ENCODE measurements at places on chromosomes 5 and 9.
A peak's percentile ranks its signal among the peaks of the same experiment; 100 is the strongest.

- H3K4me3 ChIP-seq, result no peak overlapping the region
- no peak overlapping the region for H3K27ac ChIP-seq
- no peaks in the 10 kb centered on the region for H3K36me3 ChIP-seq
- no peak for DNase-seq
- peaks cover 6% of the 10 kb centered on the region for H3K27me3 ChIP-seq
- H3K4me1 ChIP-seq, result no peaks in the 10 kb centered on the region
Observed at GRCh38 chr5:170361616-170362015, 27.6 kb downstream of the KCNMB1 start.

DNA sequence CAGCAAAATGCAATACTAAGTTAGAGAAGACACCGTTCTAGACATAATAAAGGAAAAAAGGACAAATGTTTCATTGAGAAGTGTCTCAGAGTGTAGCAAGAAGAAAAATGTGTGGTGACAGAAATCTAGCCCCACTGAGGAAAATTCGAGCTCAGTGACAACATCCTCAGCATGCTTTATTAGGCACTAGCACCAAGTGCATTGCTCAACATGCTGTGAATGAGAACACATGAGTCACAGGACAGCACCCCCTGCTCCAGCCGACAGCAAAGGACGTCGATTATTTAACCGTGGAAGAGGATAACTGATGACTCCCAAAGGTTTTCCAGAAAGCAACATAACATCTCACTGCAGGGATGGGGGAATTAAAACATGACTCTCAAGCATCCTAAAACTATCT lies 182.7 kb downstream of the GNAQ start:
- DNase-seq, result no peak
- H3K4me3 ChIP-seq, result no peak overlapping the region
- no peaks in the 10 kb centered on the region for H3K27me3 ChIP-seq

DNA sequence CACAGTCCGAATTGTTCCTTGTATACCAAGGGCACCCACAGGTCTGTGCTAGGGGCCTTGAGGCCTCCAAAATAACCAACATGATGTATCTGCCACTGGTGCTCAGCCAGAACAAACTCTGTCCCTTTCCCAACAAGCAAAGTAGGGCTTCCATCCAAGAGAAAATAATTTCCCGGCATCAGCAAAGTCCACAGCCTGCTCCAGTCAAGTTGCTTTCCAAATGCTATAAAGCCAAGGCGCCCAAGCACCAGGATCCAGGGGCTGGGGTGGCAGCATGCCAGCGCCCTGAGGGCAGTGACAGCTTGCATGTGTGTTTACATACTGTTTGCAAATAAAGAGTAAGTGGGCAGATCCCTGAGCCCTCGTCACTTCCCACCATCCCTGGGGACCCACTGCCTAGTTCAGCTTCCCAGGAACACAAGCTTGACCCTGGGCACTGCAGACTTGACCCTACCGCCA lies 155.9 kb downstream of the ERCC6L2 start:
- peak; percentile 22 for DNase-seq
- H3K27me3 ChIP-seq, result peaks cover 36% of the 10 kb centered on the region
- no peaks in the 10 kb centered on the region for H3K4me1 ChIP-seq
- H3K36me3 ChIP-seq, result no peaks in the 10 kb centered on the region

DNA sequence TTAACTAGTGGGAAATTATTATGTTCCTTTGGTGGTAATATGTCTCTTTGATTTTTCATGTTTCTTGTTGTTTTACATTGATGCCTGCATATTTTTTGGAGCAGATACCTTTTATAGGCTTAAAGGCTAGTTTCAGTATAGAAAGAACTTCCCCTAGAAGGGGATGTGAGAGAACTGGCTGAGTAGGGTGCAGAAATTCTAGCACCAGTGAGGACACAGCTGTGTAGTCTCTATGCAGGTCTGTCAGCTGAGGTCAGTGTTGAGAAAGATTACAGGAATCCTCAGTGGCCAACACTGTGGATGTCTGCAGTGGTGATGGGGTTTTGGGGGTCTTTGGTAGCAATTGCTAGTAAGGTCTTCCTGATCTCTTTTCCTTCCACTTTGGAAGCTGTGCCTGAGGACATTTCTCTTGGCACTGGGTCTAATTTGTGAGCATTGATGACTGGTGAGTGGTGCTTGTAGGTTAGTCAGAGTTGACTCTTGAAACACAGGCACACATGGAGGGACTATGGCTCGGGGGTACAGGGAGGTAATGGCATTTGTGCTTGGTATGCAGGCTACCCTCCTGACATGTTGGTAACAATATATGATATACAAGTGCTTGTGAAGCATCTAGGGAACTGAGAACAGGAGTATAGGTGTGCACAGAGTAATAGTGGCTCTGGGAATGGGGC lies 221.4 kb downstream of the SPATA31D1 start:
- no peak for DNase-seq
- no peaks in the 10 kb centered on the region for H3K27me3 ChIP-seq
- H3K4me3 ChIP-seq, result no peak overlapping the region
- no peak overlapping the region for H3K27ac ChIP-seq
- H3K4me1 ChIP-seq, result no peaks in the 10 kb centered on the region

- no peak overlapping the region for H3K4me3 ChIP-seq
- no peaks in the 10 kb centered on the region for H3K4me1 ChIP-seq
- no peak for DNase-seq
- no peak overlapping the region for H3K27ac ChIP-seq
Observed at GRCh38 chr9:71479621-71480020, 288.7 kb downstream of the CEMIP2 start.

- peaks cover 28% of the 10 kb centered on the region for H3K4me1 ChIP-seq
- no peaks in the 10 kb centered on the region for H3K27me3 ChIP-seq
- H3K27ac ChIP-seq, result peak overlapping the region; percentile 94
Observed at GRCh38 chr9:133855802-133856521, 117.8 kb upstream of the SARDH start.

GRCh38 chr5:162529886-162530285 lies 462.3 kb downstream of the GABRG2 start:
- DNase-seq, result no peak
- no peaks in the 10 kb centered on the region for H3K27me3 ChIP-seq
- H3K36me3 ChIP-seq, result no peaks in the 10 kb centered on the region
- no peak overlapping the region for H3K4me3 ChIP-seq
- no peaks in the 10 kb centered on the region for H3K4me1 ChIP-seq

- H3K27me3 ChIP-seq, result no peaks in the 10 kb centered on the region
- DNase-seq, result no peak
- no peak overlapping the region for H3K27ac ChIP-seq
- H3K4me3 ChIP-seq, result no peak overlapping the region
Observed at GRCh38 chr9:21078702-21079101, 960 bp upstream of the IFNB1 start.

DNA sequence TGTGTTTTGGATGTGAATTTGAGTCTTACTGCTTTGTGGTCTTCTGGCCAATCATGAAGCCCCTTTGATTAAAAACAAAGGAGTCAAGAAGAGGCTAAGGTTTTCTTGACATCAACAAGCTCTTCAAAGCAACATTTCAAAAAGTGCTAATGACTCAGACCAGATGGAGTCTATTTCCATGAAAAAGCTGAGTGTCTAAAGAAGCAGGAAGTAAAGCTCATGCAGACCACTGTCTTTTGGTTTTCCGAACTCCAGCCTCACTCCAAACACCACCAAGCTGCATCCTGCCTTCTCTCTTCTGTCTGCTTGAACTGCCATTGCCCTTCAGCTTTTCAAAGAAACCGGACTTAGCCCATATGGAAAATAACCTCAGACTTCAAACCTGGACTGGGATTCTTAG lies 115.2 kb downstream of the PRDM6 start:
- no peak for DNase-seq
- peaks cover under 1% of the 10 kb centered on the region for H3K4me1 ChIP-seq
- H3K27me3 ChIP-seq, result no peaks in the 10 kb centered on the region
- H3K27ac ChIP-seq, result no peak overlapping the region

DNA sequence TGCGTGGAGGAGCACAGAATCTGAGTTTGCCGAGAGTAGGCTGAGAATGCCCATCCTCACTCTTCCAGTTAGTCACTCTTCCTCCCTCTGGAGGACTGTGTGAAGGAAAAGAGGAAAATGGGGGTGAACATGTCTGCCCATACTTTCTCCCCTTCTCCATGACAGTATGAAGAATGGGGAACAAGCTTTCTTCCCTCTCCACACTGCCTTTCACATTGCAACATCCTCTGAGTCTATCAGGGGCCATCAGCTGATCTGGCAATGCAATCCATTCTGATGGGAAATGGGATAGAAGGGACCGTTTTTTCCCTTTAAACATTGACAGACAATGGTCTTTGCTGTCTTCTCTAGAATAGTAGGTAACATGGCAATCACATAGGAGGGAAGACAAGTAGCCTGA lies 56.8 kb downstream of the UGCG start:
- H3K27ac ChIP-seq, result no peak overlapping the region
- no peak overlapping the region for H3K4me3 ChIP-seq
- H3K4me1 ChIP-seq, result peaks cover 11% of the 10 kb centered on the region
- no peak for DNase-seq
- no peaks in the 10 kb centered on the region for H3K36me3 ChIP-seq

- no peaks in the 10 kb centered on the region for H3K27me3 ChIP-seq
- no peak overlapping the region for H3K27ac ChIP-seq
- H3K4me3 ChIP-seq, result peak overlapping the region; percentile 57
- DNase-seq, result no peak
- no peaks in the 10 kb centered on the region for H3K36me3 ChIP-seq
Observed at GRCh38 chr5:81749561-81750307, 1.2 kb downstream of the SSBP2 start.

DNA sequence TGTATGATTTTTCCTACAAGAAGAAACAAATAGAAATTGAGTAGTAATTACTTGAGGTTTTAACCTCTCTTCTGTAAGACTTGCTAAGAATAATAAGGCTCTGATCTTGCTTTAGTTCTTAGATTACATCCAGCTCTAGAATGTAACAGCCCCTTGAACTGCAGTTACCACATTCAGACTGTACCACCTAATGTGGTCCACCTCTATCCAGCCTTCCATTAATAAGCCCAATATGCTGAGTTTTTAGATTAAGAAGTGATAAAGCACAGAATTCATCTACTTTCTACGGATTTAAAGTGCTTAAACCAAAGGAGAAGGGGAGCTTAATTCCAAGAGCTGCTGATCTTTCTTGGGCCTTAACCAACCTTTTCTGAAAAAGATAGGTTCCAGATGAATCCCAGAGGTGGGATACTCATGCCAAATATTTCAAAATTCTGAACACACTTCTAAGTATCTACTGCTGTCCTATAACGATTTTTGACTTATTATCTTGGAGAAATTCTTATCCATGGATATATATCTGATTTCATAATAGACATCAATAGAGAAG lies 131.5 kb downstream of the ZNF608 start:
- no peak for DNase-seq
- H3K36me3 ChIP-seq, result no peaks in the 10 kb centered on the region
- H3K4me3 ChIP-seq, result no peak overlapping the region
- H3K4me1 ChIP-seq, result no peaks in the 10 kb centered on the region

GRCh38 chr9:121858788-121859187 lies 207.4 kb downstream of the DAB2IP start:
- H3K4me1 ChIP-seq, result no peaks in the 10 kb centered on the region
- H3K27ac ChIP-seq, result no peak overlapping the region
- no peaks in the 10 kb centered on the region for H3K27me3 ChIP-seq
- no peak for DNase-seq

- H3K27ac ChIP-seq, result no peak overlapping the region
- no peaks in the 10 kb centered on the region for H3K4me1 ChIP-seq
- H3K36me3 ChIP-seq, result peaks cover 18% of the 10 kb centered on the region
- no peaks in the 10 kb centered on the region for H3K27me3 ChIP-seq
- no peak overlapping the region for H3K4me3 ChIP-seq
- DNase-seq, result no peak
Observed at GRCh38 chr5:140273401-140273877, 29.5 kb downstream of the PFDN1 start.

GRCh38 chr5:43000111-43000840 lies 39.8 kb downstream of the ANXA2R start:
- no peaks in the 10 kb centered on the region for H3K36me3 ChIP-seq
- H3K4me1 ChIP-seq, result peaks cover 29% of the 10 kb centered on the region
- H3K27ac ChIP-seq, result peak overlapping the region; percentile 59
- DNase-seq, result peak; percentile 81
- no peaks in the 10 kb centered on the region for H3K27me3 ChIP-seq
- H3K4me3 ChIP-seq, result peak overlapping the region; percentile 55

GRCh38 chr5:81783401-81783800 lies 32.5 kb upstream of the SSBP2 start:
- H3K27ac ChIP-seq, result no peak overlapping the region
- DNase-seq, result no peak
- H3K36me3 ChIP-seq, result no peaks in the 10 kb centered on the region
- peaks cover 14% of the 10 kb centered on the region for H3K4me1 ChIP-seq

DNA sequence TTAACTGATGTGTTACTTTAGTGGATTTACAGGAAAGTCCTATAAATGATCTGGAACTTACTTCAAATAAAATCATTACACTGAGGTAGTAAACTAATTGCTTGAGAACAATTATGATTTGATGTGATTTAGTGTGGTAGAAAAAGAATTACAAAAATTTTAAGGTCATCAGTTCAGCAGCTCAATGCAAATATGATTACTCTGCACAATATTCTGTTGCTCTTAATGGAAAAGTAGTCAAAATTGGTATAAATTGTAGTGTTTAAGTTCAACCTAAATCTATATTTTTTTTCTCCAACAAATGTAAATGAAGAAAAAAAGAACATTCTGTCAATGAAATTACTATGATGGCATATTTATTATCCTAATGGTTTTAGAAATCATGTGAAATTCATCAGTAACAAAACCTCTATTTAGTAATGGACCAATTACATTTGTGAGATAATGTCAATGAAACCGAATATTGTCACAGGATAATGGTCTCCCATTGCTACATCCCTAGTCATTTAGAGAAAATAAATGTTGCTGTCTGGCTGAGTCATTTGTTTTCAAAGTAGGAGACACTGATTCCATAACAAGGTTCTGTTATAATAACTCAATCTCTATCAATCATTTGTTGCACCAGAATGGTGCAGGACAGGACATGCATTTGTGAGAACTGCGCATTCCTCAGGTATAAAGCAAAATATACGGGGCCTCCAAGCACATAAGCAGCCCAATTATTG lies 177.1 kb downstream of the NFIB start:
- no peaks in the 10 kb centered on the region for H3K27me3 ChIP-seq
- H3K4me3 ChIP-seq, result no peak overlapping the region
- DNase-seq, result no peak
- no peaks in the 10 kb centered on the region for H3K36me3 ChIP-seq
- no peak overlapping the region for H3K27ac ChIP-seq

DNA sequence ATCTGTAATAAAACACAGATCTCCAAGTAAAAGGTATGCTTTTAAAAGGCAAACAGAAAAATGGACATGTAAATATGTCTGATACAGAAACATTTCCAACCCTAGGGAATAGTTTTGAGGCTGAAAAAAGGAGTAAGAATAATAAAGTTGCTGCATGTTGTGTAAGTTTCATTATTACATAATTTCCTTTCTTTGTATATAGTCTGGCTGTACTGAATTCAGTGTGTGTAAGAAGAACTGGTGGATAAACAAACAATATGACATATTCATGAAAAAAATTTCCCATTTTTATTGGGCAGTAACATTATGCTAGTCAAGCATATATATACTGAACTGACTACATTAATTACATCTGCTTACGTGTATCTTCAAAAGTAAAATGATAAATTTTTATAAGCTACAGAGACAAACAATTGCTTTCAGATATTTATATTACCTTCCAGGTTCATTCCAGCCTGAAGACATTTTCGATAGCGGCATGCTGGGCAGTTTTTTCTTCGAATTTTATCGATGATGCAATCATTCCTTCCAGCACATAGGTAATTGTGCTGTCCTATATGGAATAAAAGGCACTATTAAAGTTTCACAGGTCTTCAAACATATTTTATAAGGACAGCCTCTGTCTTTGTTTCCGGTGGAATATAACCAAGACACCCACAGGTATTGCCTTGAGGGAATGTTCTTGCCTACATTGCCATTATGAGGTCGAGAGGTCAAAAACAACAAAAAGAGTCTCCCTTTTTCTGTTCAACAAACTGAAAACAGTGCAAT lies 93.6 kb downstream of the NR3C1 start:
- peaks cover 50% of the 10 kb centered on the region for H3K4me1 ChIP-seq
- H3K27ac ChIP-seq, result no peak overlapping the region
- H3K27me3 ChIP-seq, result no peaks in the 10 kb centered on the region

Measured in PC-9 (cell line).